ENCODE measurements at places on chromosomes 6 and 20.

GRCh38 chr20:57959589-57959988, 249.8 kb upstream of the PMEPA1 start:
- H3K4me1 ChIP-seq = peaks cover 51% of the 10 kb centered on the region
- DNase-seq = no peak
- peak overlapping the region; percentile 38 for H3K27ac ChIP-seq
- no peaks in the 10 kb centered on the region for H3K27me3 ChIP-seq
- no peaks in the 10 kb centered on the region for H3K36me3 ChIP-seq

DNA sequence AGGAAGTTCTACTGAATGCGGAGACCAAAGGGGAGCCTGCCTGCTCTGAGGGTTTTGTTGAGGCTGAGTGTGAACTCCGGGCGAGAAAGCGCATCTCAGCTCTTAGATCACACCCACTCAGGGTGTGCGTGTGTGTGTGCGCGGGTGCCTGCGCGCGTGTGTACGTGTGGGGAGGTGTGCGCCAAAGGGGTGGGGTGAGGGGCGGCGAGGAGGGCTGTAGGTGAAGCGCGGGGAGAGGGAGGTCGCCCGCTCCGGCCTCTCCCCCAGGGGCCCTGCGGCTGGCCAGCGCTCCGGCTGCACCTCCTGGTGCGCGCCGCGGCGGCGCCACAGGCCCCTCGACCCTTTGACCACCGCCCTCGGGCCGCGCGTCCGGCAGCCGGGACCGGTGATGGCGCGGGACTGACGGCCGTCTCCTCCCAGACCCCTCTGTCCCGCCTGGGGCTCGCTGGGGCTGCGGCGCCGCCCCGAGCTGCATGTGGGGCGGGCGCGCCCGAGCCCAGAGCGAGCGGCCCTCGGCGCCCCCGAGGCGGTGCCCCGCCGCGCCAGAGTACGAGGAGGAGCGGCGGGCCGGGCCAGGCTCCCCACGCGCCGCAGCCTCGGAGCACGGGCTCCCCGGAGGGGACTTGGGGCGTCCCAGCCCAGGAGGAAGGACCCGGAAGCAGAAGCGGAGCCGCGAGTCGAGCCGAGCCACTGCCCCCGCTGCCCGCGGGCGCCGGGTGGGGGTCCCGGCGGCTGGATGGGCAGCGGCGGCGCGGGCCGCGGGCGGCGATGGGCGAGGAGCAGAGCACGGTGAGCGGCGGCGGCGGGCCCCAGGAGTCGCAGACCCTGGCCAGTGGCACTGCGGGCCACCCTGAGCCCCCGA, at the start of gene RNF217:
RNF217 (plus strand) TSS at position 661 of the 862 bp plus-strand sequence; CDS start at position 769, 108 bp downstream.
- no peaks in the 10 kb centered on the region for H3K27me3 ChIP-seq
- peaks cover 45% of the 10 kb centered on the region for H3K4me1 ChIP-seq
- DNase-seq = peak; percentile 69
- peak within 1 kb of the TSS; percentile 98 for H3K27ac ChIP-seq

DNA sequence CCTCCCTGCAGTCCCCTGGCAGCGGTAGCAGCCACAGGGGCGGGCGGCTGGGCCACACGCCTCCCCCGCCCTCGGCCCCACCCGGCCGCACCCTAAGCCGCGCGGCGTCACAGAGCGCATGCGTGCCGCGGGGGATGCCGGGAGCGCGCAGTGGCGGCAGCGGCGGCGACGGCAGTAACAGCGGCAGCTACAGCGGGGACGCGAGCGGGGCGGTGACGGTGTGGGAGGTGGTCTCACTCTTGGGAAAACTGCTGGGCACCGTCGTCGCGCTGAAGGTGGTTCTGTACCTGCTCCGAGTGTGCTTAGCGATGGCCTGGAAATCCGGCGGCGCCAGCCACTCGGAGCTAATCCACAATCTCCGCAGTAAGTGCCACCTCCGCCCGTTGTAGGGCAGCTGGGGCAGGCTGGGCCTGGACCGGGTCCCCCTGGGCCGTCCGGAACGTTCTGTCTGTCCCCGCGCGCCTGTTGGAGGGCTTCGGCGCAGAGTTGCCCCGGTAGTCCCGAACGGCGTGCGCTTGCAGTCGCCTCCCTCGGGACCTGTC, at the start of gene PCMT1:
PCMT1 (plus strand) TSS at position 148 of the 542 bp plus-strand sequence; CDS start at position 309, 161 bp downstream.
- no peaks in the 10 kb centered on the region for H3K27me3 ChIP-seq
- H3K4me1 ChIP-seq = peaks cover 8% of the 10 kb centered on the region
- DNase-seq = peak; percentile 96
- peak within 1 kb of the TSS; percentile 96 for H3K27ac ChIP-seq
- peak within 1 kb of the TSS; percentile 86 for H3K4me3 ChIP-seq
- H3K36me3 ChIP-seq = no peaks in the 10 kb centered on the region

DNA sequence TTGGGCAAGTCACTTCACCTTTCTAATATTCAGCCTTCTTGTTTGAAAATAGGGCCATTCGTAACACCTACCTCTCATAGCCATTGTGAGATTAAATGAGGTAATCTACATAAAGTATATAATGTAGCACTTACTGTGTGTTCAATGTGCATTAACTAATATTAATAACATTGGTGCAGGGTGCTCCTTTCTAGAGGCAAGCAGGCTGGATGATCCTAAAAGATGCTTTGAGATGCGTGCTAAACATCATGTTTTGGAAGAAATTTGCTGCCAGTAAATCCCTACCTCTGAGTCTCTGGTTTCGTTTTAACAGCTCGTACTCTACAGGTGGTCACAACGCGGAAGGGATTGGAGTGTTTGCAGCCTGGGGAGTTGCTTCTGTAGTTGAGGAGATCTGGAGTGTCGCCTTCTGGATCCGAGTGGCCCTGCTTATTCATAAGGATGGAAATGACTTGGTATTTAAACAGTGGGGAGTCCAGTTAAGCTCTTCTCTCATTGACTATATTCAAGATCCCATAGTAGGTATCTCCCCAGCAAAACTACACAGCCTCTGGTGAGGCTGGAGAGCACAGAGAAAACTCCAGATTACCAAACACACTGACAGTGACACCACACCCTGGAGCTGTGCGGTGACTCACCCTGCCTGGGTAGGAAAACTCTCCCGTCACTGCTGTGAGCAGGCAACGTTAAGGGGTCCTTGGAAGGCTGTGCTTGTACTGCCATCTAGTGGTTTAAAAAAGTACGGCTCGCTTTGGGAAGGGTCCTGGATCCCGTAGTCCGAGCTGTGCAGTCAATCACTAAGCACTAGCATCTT, 107.9 kb downstream of the MAP3K7 start:
- no peaks in the 10 kb centered on the region for H3K27me3 ChIP-seq
- DNase-seq = peak; percentile 93
- no peaks in the 10 kb centered on the region for H3K36me3 ChIP-seq
- H3K4me3 ChIP-seq = no peak overlapping the region
- H3K27ac ChIP-seq = no peak overlapping the region

GRCh38 chr6:89190741-89191140, 26.4 kb downstream of the GABRR1 start:
- H3K36me3 ChIP-seq = no peaks in the 10 kb centered on the region
- no peak overlapping the region for H3K4me3 ChIP-seq
- H3K27me3 ChIP-seq = no peaks in the 10 kb centered on the region
- no peak overlapping the region for H3K27ac ChIP-seq

- no peak overlapping the region for H3K4me3 ChIP-seq
- H3K4me1 ChIP-seq = no peaks in the 10 kb centered on the region
- no peaks in the 10 kb centered on the region for H3K27me3 ChIP-seq
These were observed 197.1 kb upstream of the PCSK2 start for GRCh38 chr20:17029698-17030097.

- DNase-seq = no peak
- H3K4me3 ChIP-seq = no peak overlapping the region
- no peaks in the 10 kb centered on the region for H3K27me3 ChIP-seq
- no peaks in the 10 kb centered on the region for H3K4me1 ChIP-seq
These were observed 14.9 kb downstream of the EBF4 start for GRCh38 chr20:2707353-2708072.

GRCh38 chr6:12311106-12311505, 20.9 kb downstream of the EDN1 start:
- DNase-seq = no peak
- no peak overlapping the region for H3K27ac ChIP-seq
- no peaks in the 10 kb centered on the region for H3K27me3 ChIP-seq
- no peaks in the 10 kb centered on the region for H3K36me3 ChIP-seq

DNA sequence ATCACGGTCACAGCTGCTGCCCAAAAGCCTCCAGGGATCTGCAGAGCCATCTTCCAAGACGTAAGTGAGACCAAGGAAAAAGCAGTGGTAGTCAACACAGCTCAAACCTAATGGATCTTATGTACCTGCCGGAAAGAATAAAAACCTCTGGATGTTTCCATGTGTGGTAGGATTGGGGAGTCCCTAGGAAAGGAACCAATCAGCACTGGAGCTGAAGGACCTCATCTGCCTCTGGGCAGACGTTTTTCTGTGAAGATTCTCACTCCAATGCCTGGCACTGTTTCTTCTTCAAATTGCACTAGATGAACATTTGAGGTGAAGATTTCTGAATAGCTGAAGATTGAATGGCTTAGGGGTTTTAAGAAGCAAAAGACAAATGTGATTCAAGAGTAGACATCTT, at the start of gene HLA-DQB2:
HLA-DQB2 (minus strand) TSS at position 112 of the 400 bp plus-strand sequence; CDS start at position 50, 62 bp downstream.
- H3K4me3 ChIP-seq = no peak within 1 kb of the TSS
- H3K27me3 ChIP-seq = no peaks in the 10 kb centered on the region
- H3K36me3 ChIP-seq = no peaks in the 10 kb centered on the region
- H3K4me1 ChIP-seq = no peaks in the 10 kb centered on the region
- no peak for DNase-seq

GRCh38 chr6:26318459-26319404, 46.3 kb upstream of the BTN3A2 start:
- H3K36me3 ChIP-seq = no peaks in the 10 kb centered on the region
- H3K4me3 ChIP-seq = no peak overlapping the region
- H3K4me1 ChIP-seq = peaks cover 10% of the 10 kb centered on the region
- H3K27ac ChIP-seq = no peak overlapping the region
- DNase-seq = no peak

DNA sequence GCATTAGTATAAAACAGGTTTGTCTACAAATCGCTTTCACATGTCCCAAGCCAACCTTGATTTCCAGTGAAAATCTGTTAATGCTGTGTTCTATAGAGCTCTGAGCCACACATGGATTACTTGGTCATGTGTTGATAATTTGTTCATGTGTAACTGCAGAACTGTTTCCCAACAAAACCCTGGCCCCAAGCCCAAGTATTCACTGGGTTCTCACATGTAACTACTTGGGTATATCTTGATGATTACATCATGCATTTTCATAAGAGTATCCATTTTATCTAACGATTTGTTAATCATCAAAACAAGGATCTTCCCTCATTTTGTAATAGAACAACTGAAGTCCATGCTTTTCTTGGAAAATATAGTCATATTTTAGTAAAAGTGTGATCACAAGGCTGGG, 657.6 kb downstream of the PRKN start:
- DNase-seq = no peak
- H3K4me3 ChIP-seq = no peak overlapping the region
- H3K27me3 ChIP-seq = no peaks in the 10 kb centered on the region

GRCh38 chr6:64090352-64090751, 454.8 kb downstream of the PHF3 start:
- H3K36me3 ChIP-seq = no peaks in the 10 kb centered on the region
- no peaks in the 10 kb centered on the region for H3K4me1 ChIP-seq
- no peaks in the 10 kb centered on the region for H3K27me3 ChIP-seq
- DNase-seq = no peak
- no peak overlapping the region for H3K27ac ChIP-seq

GRCh38 chr6:138769102-138769676, 4.4 kb upstream of the CCDC28A start:
- no peaks in the 10 kb centered on the region for H3K4me1 ChIP-seq
- H3K36me3 ChIP-seq = no peaks in the 10 kb centered on the region
- no peak overlapping the region for H3K27ac ChIP-seq
- no peaks in the 10 kb centered on the region for H3K27me3 ChIP-seq

DNA sequence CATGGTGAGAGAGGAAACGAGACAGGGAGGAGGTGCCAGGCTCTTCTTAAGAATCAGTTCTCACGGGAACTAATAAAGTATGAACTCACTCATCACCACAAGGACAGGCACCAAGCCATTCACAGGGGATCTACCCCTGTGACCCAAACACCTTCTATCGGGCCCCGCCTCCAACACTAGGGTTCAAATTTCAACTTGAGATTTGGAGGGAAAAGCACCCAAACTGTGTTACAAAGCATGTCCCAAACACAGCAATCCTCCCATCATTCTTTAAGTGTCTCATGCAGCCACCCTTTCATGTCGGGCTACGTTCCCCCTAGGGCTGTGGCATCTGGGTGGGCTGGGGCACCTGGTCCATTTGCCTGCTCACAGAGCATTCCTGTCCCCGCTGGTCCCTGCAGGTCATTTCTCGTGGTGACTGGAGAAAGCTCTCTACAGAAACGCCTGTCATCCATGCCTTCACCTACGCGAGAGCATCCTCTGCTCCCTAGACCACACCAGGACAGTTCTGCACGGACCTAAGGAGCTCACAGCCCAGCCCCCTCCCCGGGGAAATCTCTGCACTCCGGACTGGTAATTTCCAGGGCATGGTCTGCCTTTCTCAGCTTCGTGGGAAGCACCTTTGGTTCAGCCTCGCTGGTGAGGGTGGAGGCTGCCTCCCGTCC, 79.6 kb downstream of the TTLL2 start:
- H3K4me3 ChIP-seq = no peak overlapping the region
- H3K36me3 ChIP-seq = no peaks in the 10 kb centered on the region
- H3K4me1 ChIP-seq = no peaks in the 10 kb centered on the region
- no peak for DNase-seq
- no peaks in the 10 kb centered on the region for H3K27me3 ChIP-seq
- no peak overlapping the region for H3K27ac ChIP-seq

DNA sequence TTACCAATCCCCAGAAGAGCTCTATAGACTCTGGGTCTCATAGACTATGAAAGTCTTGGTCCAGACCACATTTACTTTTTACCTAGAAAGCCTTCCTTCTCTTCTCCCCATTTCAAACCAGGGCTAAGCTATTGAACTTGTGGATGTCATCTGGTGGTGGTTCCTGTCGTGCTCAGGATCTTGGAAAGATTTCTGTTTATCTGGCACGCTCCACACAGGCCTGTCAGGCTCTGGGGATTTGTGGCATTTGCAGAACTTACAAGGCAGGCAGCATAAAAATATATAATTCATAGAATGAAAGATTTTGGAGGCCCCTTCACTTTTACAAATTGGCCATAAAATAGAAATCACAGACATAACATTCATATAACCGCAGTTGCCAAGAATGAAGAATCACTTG, 188.1 kb downstream of the UST start:
- DNase-seq = no peak
- H3K27ac ChIP-seq = peak overlapping the region; percentile 25
- H3K27me3 ChIP-seq = no peaks in the 10 kb centered on the region
- H3K4me1 ChIP-seq = peaks cover 46% of the 10 kb centered on the region

DNA sequence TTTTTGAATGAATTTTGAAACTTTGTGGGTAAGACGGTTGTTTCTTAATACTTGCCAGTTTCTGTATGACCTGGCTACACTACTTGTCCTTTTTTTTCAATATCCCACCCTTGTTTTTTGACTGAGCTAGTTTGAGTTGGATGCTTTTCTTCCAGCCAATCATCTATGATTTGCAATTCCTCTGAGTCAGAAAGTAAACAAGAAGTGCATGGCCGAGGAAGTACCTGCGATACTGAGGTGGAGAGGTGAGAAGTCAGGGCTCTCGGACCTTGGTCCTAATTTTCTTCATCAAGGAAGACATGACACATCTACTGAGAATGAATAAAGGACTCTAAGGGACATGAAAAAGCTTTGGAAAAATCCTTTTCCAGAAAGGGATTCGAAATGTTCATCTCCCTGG, 185.7 kb downstream of the LINC00237 start:
- no peaks in the 10 kb centered on the region for H3K36me3 ChIP-seq
- no peaks in the 10 kb centered on the region for H3K4me1 ChIP-seq
- H3K27ac ChIP-seq = no peak overlapping the region
- H3K27me3 ChIP-seq = no peaks in the 10 kb centered on the region
- no peak for DNase-seq
